ENCODE measurements at places on chromosomes 4 and X.

GRCh38 chr4:75142850-75143249 lies 209.9 kb downstream of the PARM1 start:
- H3K4me1 ChIP-seq: no peaks in the 10 kb centered on the region
- no peak for DNase-seq
- no peaks in the 10 kb centered on the region for H3K27me3 ChIP-seq
- H3K27ac ChIP-seq: no peak overlapping the region

GRCh38 chr4:155787113-155787710 lies 28.4 kb downstream of the GUCY1B1 start:
- H3K4me1 ChIP-seq: no peaks in the 10 kb centered on the region
- peak; percentile 73 for DNase-seq
- H3K4me3 ChIP-seq: no peak overlapping the region
- no peaks in the 10 kb centered on the region for H3K27me3 ChIP-seq
- no peak overlapping the region for H3K27ac ChIP-seq

DNA sequence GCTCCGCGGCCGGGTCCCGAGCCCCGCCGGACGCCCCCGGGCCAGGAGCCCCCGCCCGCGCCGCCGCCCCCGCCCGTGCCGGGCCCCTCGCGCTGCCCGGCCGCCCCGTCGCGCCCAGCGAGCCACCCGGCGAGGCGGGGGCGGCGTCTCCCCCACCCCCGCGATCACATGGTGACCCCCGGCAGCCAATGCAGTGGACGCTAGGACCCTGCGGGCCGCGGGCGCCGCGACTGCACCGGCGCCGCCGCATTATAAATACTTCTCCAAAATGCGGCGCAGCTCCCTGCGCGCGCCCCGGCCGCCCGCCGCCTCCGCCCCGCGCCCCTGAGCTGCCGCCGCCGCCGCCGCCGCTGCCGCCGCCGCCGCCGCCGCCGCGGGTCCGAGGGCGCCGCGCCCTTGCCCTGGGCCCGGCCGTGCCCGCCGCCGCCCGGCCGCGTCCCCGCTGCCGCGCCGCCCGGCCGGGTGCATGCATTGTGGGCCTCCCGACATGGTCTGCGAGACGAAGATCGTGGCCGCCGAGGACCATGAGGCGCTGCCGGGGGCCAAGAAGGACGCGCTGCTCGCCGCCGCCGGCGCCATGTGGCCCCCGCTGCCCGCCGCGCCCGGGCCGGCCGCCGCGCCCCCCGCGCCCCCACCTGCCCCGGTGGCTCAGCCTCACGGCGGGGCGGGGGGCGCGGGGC lies at the start of gene NAT8L:
Gene NAT8L, plus strand, starts transcription at position 282 of the 680 bp plus-strand sequence. Its CDS starts 185 bp downstream, at position 467.
- no peak within 1 kb of the TSS for H3K27ac ChIP-seq
- DNase-seq: peak; percentile 47
- 0 out of 2 replicates have a peak within 1 kb of the TSS, but pooled peaks have one; percentile 22 for H3K4me3 ChIP-seq
- H3K4me1 ChIP-seq: no peaks in the 10 kb centered on the region

GRCh38 chr4:8215001-8215427 lies 15.9 kb downstream of the SH3TC1 start:
- no peak overlapping the region for H3K4me3 ChIP-seq
- no peaks in the 10 kb centered on the region for H3K36me3 ChIP-seq
- H3K27me3 ChIP-seq: no peaks in the 10 kb centered on the region
- peaks cover 8% of the 10 kb centered on the region for H3K4me1 ChIP-seq
- no peak overlapping the region for H3K27ac ChIP-seq

GRCh38 chr4:111788099-111788498 lies 357.2 kb upstream of the FAM241A start:
- H3K27me3 ChIP-seq: no peaks in the 10 kb centered on the region
- no peak overlapping the region for H3K4me3 ChIP-seq

DNA sequence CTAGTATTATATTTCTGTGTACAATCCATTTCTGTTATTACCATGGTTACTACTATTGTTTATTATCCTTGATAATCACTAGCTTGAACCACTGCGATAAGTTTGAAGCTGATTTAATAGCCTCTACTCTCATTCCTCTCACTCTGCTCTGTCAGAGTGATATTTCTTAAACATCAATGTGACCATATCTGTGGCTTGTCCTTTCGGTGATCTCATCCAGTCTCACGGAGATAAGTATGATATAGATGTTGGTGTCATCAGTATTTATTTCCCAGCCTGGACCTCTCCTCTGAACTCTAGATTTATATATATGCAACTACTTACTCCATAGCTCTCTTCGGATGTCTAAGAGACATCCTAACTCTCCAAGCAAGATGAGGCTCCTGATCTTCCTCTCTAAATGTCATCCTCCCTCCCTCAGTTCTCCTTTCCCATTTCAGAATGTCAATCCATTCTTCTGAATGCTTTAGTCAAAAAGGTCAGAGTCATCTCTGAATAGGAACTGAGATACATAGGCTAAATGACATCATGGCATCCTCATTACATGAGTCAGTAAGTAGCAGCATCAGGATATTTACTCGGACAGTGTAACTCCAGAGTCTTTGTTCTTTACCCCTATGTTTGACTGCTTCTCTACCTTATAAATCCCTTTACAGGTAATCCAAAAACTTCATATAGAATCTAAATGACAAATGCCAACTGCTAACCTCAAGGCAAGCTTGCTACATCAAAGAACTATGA lies 129.5 kb downstream of the PACRGL start:
- DNase-seq: peak; percentile 73
- no peaks in the 10 kb centered on the region for H3K36me3 ChIP-seq
- no peak overlapping the region for H3K4me3 ChIP-seq
- H3K27me3 ChIP-seq: no peaks in the 10 kb centered on the region

Measured in GM23248 (cell line).